ENCODE measurements at places on chromosomes 12 and 14.

DNA sequence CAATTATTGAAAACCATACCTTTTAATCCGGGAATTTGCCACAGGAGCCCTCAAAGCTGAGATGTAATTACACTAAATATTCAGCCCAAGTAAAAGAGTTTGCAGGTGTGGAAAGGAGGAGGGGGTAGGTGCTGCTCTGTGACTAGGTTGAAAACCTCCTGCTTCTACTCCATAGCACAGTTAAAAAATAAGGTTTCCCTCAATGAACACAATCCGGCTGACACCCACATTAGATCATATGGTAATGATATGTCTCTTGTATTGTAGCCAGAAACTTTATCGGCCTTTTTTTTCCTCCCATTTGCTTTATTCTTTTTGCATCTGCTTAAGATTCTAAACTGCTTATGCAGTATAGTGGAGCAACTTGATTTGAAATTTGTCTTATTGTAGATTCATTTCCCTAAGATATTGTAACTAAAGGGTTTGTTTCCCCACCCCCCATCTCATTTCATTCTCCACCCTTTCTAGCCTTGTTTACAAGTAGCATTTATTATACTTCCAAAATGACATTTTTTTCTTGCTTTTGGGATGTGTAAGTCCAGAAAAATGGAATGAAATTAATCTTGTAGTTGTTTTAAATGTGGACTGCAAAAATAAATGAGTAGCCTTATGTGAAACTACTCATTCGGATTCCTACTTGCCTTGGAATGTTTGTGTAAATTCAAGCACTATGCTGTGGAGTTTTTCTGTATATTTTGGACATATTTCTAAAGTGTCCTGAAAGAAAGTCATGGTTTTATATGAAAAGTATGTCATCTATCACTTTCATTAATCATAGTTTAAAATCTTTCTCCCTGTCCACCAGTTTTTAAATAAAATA is at the start of gene DCN:
Gene DCN, minus strand, starts transcription at position 182 of the 820 bp plus-strand sequence. CDS start 4,265 bp downstream, outside the sequence.
- DNase-seq = no peak

DNA sequence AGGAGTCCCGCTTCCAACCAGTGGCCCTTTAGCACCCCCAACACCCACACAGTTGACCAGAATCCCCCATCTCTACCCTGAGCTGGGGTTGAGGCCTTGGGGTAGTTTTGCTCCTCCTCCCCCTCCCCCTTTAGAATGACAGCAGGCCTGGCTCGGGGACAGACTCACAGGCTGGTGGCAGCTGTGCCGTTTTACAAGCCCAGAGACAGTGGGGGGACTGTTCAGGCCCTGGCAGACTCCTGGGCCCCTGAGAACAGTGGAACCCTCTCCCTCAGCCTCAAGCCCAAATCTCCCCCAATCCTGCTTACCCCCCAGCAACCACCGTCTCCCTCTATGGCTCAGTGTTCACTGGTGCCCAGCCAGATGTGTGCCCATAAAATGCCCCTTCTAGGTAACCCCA is 10.1 kb downstream of the TMEM119 start:
- no peak for DNase-seq

- DNase-seq = peak; percentile 74
These were observed 30.6 kb upstream of the RPLP0 start for GRCh38 chr12:120231316-120232011.

GRCh38 chr12:53568809-53569557 is 57.2 kb downstream of the ATF7 start:
- DNase-seq = no peak

DNA sequence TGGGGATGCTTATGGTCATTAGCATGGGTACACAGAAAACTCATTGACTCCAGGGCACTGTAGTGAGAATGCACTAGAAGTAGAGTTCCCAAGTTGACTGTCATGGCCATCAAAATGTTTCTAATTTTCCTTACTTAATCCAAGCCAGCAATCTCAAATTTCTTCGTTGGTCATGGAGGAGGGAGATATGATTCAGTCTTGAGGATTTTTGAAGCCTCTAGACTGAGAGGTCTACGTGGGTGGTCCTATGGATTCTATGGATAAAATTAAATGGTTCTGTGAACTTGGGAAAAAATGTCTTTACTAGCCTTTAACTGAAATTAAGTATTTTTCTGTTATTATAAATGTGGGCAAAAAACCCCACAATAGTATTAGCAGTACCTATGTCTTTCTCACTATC is 508.5 kb downstream of the FUT8 start:
- no peak for DNase-seq

- no peak for DNase-seq
These were observed 25.7 kb downstream of the R3HDM2 start for GRCh38 chr12:57404966-57405640.

GRCh38 chr12:32490801-32491200 is 91.4 kb downstream of the FGD4 start:
- DNase-seq = no peak

DNA sequence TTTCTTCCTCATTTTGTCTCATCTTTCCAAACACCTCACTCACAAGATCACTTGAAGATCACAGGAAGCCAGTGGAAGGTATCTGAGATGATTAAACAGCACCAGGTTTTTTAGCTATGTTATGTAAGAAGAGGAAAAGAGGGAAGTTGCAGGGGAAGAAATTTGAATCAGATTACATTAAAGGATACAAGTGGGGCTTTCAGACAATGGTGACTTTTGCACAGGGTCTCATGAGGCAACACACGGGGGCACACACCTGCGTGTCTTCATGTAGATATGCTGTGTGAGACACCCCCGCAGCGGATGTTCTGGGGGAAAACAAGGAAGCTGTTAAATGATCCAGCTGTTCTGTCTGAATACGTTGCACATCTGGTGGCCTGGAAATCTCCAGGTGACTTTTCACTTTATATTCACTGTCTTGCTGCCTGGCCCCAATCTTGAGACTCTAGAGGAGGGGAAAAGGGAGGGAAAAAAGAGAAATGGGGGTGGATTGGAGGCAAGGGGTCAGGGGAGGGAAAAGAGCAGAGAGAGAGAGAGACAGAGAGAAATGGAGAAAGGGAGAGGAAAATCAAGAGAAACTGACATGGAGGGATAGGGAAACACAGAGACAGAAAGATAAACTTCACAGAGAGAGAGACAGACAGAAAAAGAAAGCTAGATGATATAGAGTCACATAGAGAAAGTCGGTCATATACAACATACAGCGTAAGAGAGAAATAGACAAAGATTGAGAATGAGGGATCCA is 36.3 kb upstream of the PPP1CC start:
- no peak for DNase-seq

Measured in stomach (tissue), 19 donors.